M059J (cell line): ENCODE measurements at places on chromosomes 11 and 22.

GRCh38 chr22:46501701-46502100 lies 35.7 kb downstream of the CELSR1 start:
- DNase-seq: peak; percentile 80

DNA sequence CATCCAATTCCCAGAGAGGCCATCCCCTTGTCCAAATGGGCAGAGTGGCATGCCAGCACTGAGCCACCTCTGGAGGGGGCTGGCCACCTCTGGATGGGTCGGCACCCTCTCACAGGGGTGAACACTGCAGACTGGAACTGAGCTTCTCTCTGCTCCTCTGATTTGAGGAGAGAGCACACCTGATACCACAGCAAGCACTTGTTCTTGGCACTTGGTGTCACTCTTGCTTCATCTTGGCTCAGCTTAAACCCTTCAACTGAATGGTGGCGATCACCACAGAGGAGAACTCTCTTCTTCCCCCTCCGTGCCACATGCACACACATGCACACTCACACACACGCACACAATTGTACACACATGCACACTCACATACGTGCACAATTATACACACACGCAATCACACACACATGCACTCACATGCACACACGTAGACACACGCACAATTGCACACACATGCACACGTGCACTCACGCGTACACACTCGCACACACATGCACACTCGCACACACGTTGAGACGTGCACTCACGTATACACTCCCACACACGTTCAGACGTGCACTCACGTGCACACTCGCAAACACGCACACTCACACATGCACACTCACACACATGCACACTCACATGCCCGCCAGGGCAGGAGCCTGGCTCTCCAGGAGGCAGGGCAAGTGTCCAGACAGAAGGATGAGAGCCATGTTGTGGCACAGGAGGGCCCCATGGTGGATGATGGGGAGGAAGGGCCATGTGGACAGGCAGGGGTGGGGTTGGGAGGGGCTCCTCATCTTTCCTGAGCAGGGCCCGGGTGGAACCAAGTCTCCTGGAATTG lies 23.4 kb downstream of the OVOL1 start:
- no peak for DNase-seq

DNA sequence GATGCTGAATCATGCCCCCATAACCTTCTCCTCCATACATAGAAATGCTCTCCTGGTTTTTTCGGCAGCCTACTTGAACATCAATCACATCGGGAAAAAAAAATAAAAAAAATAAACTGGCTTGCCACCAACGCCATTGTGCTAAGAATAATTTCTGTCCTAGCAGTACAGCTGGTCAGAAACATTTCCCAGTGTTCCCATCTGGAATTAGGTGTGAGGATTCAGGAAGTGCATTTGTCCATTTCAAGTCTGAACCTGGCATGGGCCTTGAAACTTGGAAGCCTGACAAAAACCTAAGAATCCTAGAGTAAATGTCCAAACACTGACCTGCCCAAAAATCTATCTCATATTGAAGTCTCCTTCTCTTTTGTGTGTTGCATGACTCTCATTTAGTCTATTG lies 16.6 kb upstream of the NAV2 start:
- DNase-seq: no peak

GRCh38 chr11:64206457-64207255 lies at the start of gene FERMT3:
TSS of gene FERMT3 (plus strand) at chr11:64206721. CDS start at chr11:64207365, 644 bp downstream.
- DNase-seq: no peak

GRCh38 chr11:60761436-60762190 lies 4.9 kb downstream of the MS4A15 start:
- DNase-seq: no peak

GRCh38 chr11:44621140-44621681 lies 55.7 kb downstream of the CD82 start:
- DNase-seq: peak; percentile 57

GRCh38 chr11:22780952-22781593 lies 48.5 kb downstream of the SVIP start:
- no peak for DNase-seq

DNA sequence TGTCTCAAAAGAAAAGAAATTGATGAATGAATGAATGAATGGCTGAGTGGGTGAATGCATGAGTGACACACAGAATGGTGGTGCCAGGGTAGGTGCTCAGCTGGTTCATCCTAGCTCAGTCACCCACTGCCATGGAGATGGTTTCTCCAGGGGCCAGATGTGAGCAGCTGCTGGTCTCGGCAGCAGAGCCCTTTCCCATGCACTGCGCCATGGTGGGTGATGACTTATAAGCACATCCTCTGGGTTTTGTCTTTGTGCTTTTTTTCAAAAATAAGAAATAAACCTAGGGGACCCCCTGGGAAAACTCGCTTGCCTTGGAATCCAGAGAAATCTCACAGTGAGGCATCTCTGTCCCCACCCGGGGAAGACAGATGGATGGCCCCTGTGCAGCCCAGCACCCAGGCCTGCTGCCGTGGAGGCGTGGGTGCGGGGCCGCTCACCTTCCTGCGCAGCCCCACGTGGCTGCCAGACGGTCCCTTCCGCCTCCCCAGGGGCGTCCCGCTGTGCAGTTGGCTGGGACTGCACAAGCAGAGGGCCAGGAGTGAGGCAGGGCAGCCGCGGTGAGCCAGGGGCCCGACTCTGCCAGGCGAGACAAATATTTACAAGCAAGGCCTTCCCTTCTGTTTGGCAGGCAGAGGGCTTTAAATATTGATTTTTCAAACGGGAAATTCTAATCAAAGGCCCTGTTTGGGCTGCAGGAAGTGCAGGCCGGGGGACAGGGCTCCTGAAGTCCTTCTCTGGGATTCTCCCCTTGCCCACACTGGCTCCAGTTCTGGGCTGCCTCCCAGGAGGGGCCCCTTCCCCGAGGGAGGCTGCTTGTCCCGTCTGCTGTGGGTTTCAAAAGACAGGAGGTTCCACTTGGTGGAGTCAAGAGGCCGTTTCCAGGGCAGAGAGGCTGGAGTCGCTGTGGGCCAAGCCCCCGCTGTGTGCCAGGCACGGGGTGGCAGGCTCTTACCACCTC lies 24.3 kb downstream of the MPPED1 start:
- no peak for DNase-seq

- DNase-seq: no peak
These were observed 83.7 kb upstream of the DBX1 start for GRCh38 chr11:20243974-20244373.

DNA sequence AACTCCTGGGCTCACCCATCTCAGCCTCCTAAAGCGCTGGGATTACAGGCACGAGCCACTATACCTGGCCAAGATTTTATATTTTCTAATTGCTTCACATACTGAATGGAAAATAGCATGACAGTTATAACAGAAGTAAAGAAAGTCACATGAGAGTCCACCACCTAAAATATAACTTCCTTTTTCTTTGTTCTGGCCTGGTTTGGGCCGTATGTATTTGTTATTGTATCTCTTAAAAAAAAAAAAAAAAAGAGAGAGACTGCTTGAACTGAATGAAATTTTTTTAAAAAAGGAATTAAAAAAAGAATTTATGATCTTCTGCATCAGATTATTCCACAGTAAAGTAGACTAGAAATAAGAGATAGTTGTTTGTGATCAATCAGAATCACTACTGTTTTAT lies 86.0 kb upstream of the GRIK4 start:
- DNase-seq: no peak

DNA sequence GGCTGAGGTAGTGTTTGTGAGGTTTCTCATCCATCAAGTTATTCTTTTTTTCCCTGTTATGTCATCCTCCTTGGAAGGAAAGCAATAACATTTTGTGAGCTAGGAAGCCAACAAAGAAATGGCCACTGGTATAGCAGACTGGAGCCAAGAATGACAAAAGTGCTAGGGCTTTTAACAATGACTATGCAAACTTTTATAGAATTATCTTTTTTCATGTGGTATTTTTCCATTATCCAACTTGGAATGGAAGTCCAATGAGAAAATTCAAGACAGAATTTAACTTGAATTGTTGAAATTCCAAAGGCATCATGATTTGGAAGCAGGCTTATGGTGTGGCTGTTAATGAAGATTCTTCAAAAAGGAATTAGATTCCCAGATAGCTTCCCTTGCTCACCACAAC lies 216.4 kb upstream of the PDGFD start:
- no peak for DNase-seq

- DNase-seq: no peak
These were observed 264.8 kb upstream of the ZC3H12C start for GRCh38 chr11:109828387-109828786.

DNA sequence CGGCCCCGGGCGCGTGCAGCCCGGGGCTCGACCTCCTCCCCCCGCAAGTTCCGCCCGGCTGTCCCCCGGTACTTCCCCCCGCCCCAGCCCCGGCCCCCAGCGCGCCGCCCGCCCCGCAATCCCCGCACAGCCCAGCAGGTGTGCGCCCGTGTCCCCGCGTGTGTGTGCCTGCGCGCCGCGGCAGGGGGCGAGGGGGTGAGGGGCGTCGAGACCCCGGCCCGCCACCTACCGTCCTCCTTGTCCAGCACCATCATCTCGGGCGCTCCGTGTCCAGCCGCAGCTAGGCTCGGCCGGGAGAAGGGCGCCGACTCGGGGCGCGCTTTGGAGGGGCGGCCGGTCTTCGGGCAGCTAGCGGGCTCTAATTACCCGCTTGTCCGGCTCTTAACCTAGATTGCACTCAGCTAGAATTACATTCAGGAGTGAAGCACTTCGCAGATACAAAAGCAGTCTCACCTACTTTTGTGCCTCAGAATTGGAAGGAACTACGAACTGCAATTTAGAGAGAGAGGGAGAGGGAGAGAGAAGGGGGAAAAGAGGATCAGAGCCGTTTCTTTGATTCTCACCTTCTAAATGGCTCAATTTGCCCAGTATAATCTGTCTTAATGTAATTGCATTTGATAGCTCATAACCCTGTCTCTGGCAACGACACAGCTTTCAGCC lies 439 bp downstream of the LMO1 start:
- DNase-seq: peak; percentile 36

DNA sequence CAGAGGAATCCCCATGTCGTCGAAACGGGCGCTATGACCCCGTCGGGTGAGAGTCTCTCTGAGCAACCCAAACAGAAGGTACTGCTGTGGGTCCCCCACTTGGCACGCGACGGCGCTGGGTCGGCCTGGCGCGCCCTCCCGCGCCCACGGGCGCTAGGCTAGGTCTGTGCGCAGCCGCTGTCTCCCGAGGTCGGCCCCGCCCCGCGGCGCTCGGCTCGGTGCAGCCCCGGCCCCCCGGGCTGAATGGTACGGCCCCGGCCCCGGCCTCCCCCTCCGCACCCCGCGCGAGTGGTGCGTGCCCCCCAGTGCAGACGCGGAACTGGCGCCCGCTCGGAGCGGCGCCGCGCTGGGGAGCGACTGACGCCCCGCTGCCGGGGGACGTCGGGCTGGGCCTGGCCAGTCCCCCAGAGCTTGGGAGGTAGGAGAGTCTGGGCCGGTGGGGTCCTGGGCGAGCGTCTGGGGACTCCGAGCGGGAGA lies at the start of gene MADD:
TSS of gene MADD (plus strand) at position 305 of the 477 bp plus-strand sequence.
- DNase-seq: peak; percentile 79

DNA sequence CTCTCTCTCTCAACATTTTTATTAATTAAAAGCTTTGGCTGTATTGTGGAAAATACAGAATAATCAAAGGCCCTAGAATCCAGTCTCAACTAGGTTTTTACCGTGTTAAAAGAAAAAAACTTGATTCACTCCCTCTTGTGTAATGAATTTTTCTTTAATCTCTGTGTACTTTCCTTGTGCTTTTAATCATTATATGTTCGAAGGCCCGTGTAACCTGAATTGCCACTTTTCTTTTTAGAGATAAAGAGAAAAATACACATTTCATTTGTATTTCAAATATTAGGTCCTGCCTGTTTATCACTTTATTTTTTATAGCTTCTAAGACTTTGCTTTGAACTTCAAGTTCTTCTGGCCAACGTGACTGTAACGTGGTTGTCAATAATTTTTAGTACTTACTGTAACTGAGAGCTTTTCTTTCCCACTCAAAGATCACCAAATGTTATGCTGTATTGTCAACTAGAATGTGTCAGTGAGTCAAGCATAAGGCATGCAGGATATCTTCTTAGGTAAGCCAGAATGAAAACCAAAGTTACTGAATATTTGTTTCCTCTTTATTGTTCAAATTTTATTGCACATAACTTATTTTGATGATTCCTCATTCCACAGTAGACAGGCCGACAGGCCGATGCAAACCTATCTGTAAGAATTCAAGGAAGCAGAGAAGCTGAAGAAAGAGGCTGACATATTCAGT lies 23.3 kb upstream of the FAR1 start:
- peak; percentile 52 for DNase-seq

GRCh38 chr22:24095826-24096757 lies 85.0 kb downstream of the CABIN1 start:
- no peak for DNase-seq

- DNase-seq: no peak
These were observed 63.1 kb upstream of the TTC12 start for GRCh38 chr11:113251281-113251680.

- DNase-seq: peak; percentile 4
These were observed 225.9 kb upstream of the SESN3 start for GRCh38 chr11:95456714-95457491.
